ENCODE measurements at places on chromosomes 3 and 15.

GRCh38 chr15:89369341-89369947, 34.8 kb upstream of the POLG start:
- no peak for DNase-seq

DNA sequence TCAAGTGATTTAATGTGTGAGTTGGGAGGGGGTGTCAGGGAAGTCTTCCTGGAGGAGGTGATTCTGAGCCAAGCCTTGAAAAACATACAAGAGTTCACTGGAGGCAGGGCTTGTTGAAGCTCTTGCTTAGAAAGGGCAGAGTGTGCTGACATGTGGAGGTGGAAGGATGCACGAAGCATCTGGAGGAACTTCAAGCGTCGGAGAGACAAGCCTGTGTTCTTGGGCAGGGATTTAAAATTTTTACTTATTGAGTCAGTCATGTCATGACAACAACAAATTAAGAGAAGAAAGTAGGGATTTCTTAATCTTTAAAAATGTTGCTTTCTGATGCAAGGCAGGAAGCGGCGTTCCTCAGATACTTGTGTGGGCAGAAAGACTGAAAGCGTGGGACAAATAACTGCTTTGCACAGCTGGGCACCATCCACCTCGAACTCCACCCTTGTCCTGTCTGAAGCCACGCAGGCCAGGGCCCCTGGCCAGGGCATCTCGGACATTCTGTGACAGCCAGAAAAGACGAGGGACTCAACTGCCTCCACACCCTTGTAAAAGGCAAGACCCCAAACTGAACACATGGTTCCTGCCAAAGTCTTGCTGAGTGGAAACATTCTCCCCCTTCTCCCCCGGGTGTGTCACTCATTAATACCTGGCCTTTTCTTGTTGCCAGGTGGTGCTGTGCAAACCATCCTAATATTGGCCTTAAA, 6.9 kb upstream of the IL16 start:
- no peak for DNase-seq

GRCh38 chr3:69865925-69866679, 126.8 kb downstream of the MITF start:
- DNase-seq = no peak

- no peak for DNase-seq
Observed at GRCh38 chr3:72176537-72177041, 391.6 kb upstream of the PROK2 start.

- no peak for DNase-seq
Observed at GRCh38 chr15:41950127-41950483, 22.3 kb downstream of the EHD4 start.

- no peak for DNase-seq
Observed at GRCh38 chr3:26058901-26059321, 269.0 kb downstream of the OXSM start.

GRCh38 chr15:43085921-43086320, 19.9 kb downstream of the UBR1 start:
- no peak for DNase-seq

DNA sequence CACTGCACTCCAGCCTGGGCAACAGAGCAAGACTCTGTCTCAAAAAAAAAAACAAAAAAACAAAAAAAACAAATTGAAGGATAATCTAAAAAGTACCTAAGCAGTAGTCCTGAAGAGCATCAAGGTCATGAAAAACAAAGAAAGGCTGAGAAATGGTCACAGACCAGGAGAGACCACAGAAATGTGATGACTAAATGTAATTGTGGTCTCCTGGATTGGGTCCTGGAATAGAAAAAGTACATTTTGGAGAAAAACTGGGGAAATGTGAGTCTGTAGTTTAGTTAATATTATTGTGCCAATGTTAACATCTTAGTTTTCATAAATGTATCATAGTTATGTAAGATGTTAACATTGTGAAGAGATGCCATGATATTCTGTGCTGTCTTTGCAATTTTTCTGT, 267.5 kb upstream of the NR2E3 start:
- DNase-seq = no peak

DNA sequence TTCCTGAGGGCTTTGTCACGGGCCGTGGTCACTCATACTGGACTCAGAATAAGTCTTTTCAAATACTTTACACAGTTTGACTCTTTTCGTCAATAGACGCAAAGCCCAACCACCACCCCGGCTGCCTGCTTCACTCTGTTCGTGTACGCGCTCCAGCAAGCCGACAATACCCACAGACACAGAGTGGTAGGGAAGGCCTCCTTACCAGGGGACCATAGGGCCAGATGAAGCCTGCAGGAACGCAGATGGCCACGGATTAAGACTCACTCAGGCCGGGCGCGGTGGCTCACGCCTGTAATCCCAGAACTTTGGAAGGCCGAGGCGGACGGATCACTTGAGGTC, 29.7 kb downstream of the EFCAB12 start:
- peak; percentile 60 for DNase-seq

DNA sequence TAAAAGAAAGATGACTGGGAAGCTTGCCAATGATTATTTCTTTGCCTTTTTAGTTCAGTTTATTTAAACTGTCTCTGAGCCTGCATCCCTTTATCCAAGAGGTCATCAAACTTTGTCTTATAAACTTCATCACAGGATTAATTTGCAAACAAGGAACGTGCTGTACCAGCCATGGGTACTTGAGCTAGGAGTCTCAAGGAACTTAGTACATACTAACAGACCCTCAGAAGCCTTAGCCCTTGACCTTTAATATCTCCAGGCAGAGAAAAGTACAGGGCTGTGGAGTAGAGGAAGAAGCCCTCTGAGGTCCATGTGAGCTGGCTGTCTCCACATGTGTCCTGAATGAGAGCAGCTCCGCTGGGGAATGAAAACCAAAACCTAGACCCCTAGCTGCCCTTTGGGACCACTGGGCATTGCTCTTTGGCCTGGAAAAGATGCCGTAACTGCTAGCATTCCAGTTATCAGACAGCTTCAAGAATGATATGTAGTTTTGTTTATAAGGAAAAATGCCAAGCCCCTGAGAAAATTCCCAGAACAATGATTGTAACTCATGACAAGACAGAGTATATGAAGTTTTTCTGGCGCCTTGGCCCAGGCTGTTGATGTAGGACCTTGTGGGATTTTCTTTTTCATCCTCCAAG, 92.1 kb downstream of the ASB7 start:
- no peak for DNase-seq

DNA sequence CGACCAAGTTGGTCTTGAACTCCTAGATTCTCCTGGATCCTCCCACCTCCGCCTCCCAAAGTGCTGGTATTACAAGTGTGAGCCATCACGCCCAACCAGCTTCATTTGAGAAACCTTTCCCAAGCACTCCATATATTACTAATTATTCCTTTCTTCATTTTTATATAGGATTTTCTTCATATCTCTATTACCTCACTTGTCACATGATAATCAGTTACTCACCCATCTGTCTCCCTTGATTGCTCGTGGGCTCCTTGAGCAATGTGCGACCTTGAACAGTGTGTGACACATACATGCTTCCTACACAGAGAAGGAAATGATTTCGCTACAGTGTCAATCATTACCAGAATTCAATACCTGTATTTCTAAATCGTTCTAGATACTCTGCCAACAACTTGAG, 110.7 kb upstream of the C2CD4B start:
- no peak for DNase-seq

DNA sequence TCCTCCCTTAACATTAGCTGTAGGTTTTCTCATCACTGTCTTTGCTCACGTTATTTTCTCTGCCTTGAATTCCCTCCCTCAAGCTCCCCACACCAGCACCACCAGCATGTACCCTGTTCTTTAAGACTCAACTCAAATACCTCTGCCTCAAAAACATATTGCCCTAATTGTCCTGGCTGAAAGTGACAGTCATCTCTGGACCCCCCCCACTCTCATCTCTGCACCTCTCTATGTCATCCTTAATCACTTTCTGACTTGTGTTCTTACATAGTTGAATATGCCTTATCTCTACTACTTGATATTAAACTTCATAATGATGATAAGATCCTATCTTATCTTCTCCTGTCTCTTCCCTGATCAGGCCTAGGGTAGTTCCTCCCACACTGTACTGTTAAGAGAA, 345.2 kb upstream of the TPRG1 start:
- DNase-seq = no peak

- DNase-seq = no peak
Observed at GRCh38 chr15:89998141-89998661, 2.9 kb upstream of the ZNF710 start.

GRCh38 chr3:59422312-59422711, 372.5 kb upstream of the CFAP20DC start:
- DNase-seq = no peak

GRCh38 chr15:66161108-66161507, 92.4 kb downstream of the MEGF11 start:
- DNase-seq = peak; percentile 6

GRCh38 chr3:128398586-128398985, 68.1 kb downstream of the DNAJB8 start:
- DNase-seq = no peak

GRCh38 chr3:152291649-152292066, 22.9 kb downstream of the MBNL1 start:
- no peak for DNase-seq

DNA sequence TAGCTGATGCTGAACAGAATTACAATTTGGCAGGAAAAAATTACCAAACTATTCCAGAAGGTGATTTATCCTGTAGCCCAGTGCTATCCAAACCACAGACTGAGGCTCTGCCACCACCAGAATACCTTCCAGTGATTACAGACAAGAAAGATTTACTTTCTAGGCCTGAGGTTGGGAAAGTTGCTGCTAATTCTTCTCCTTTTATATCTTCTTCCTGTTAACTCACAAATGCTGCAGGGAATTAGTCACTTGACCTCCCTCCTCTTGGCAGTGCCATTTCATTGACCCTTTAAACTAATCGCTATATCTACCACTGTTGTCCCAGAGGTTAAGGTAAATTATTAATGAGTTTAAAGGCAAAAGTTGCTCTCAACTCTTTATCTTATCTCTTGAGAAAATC, 118.4 kb downstream of the CTNNB1 start:
- no peak for DNase-seq

Measured in common myeloid progenitor, CD34-positive (primary cell).